ENCODE measurements at places on chromosomes 4 and X.

DNA sequence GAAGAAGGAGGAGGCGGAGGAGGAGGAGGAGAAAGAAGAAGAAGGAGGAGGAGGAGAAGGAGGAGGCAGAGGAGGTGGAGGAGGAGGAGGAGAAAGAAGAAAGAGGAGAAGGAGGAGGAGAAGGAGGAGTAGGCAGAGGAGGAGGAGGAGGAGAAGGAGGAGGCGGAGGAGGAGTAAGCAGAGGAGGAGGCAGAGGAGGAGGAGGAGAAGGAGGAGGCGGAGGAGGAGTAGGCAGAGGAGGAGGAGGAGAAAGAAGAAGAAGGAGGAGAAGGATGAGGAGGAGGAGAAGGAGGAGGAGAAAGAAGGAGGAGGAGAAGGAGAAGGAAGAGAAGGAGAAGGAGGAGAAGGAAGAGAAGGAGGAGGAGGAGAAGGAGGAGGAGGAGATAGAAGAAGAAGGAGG, 19.9 kb downstream of the MRFAP1 start:
- no peak for DNase-seq

DNA sequence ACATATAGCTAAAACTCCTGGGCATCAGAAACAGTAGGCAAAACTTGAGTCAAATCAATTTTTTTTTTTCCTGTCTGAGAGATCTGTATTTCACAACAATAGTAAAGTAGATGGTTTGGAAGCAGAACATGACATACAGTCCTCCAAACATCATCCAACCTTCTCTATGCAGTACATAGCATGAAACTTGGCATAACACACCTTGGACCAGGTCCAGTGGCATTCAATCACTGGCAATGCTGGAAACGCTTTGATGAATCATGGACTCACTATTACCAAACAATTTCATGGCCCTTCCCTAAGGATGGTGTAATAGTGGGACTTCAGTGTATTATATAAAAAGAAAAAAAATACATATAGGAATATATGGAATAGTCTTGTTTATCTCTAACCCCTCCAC, 154.6 kb downstream of the FMR1NB start:
- DNase-seq, result no peak

DNA sequence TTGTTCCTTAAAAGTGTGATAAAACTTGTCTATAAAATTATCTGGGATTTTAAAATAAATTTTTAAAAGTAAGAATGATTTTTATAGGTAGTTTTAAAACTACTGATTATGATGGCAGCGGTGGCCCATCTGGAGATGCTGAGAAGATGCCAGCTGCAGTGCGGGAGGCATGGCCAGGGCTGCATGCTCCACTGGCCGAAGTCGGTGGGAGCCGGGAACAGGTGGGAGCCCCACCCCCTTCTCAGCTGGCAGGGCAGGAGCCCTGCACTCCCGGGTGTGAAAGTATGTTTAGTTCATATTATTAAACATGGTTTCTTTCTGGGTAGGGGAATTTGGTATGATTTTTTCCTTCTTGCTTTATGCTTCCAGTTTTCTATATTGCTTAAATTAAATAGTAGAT, 63.8 kb downstream of the CORIN start:
- no peak for DNase-seq

- DNase-seq, result no peak
Observed at GRCh38 chr4:8200302-8200975, 1.3 kb downstream of the SH3TC1 start.
